ENCODE measurements at places on chromosomes 11 and 22.

DNA sequence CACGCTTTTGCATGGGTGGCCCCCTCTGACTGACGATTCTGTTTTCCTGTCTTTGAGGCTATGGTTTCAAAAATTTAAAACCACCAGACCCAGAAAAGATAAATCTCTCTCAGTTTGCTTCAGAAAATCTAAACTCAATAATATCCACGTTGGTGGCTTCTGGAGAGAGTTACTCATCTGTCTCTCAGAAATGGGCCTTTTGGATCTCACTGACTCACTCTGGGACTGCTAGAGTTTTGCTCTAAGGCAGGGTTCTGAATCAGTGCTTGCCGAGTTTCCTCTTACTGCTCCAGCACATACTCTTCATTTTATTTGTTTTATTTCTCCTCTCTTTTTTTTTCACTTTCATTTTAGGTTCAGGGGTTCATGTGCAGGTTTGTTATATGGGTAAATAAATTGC, 305.7 kb downstream of the BLID start:
- no peak for DNase-seq

DNA sequence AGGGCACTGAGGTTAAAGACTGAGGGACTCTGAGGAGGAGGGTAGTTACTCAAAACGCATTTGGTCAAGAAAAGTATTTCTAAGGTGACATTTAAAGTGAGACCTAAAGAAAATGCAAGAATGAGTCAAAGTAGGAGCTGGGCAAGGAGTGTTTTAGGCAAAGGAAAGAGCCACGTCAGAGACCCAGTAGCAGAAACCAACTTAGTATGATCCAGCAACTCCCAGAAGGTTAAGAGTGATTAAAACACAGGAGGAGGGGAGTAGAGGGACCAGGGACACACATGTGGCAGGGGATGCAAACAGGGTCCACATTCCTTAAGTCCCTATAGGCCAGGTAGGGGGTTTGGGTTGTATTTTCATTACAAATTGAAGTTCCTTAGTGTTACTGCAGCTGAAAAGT, 24.3 kb upstream of the CCDC34 start:
- no peak for DNase-seq

GRCh38 chr11:111729831-111730311, 36.3 kb downstream of the PPP2R1B start:
- DNase-seq, result no peak

GRCh38 chr11:111797145-111797581, 31.0 kb upstream of the PPP2R1B start:
- peak; percentile 49 for DNase-seq

DNA sequence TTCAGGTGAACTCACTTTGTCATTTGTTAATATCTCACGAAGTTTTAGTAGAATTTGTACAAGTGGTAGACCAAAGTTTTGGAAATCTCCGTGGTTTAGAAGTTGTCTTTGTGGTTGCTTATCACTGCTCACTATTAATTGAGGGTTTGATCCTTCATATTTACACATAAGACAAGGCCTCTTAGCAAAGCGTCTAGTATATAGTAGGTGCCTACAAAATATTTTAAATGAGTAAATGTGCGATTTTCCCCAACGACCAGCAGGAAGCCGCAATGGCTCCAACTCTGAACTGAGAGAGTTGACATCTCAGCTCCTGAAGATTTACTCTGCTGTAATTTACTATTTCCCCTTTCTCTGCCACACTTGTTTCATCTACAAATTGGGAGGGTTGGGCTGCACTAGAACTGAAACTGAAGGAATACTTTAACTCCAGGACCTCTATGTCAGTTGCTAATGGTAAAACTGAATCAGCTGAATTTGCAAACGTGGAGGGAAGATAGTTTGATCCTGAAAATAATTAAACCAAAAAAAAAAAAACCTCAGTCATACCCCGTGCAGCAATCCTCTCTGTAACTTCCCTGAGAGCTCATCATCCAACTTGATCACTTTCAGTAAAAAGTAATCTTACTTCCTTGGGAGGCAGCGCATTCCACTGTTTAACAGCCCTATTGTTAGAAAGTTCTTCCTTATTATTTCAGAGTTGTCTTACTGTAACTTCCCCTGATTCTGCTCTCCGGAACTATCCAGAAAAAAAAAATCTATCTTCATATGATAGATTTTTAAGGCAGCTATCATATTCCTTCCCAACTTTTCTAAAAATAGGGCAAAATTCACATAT, 1.3 kb upstream of the SBF2 start:
- peak; percentile 28 for DNase-seq

DNA sequence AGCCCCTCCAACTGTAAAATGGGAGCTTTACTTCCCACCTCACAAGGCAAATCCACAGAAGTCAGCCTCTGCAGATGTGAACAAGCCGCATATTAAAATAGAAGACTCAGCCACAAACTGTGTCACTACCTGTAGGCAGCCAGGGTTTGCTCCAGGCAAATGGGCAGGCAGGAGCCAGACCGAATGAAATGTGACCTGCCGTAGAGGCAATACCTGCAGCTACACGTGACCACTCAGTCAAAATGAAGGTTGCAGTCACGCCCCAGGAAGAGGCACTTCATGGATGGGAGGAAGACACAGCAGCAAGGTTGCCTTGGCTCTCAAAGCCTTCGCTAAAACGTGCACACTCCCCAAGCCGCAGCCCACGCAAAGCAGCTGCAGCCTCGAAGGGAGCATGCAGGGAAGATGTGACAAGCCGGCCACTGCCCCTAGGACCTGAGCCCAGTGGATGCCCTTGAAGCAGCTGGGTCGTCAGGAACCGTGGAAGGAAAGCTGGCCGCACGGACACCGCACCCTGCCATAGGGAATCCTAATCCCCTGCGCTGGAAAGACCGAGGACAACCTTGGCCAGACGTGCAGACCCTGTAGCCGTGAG, 53.1 kb downstream of the SHANK2 start:
- DNase-seq, result no peak

GRCh38 chr11:78870655-78871054, 296.0 kb upstream of the NARS2 start:
- DNase-seq, result no peak

DNA sequence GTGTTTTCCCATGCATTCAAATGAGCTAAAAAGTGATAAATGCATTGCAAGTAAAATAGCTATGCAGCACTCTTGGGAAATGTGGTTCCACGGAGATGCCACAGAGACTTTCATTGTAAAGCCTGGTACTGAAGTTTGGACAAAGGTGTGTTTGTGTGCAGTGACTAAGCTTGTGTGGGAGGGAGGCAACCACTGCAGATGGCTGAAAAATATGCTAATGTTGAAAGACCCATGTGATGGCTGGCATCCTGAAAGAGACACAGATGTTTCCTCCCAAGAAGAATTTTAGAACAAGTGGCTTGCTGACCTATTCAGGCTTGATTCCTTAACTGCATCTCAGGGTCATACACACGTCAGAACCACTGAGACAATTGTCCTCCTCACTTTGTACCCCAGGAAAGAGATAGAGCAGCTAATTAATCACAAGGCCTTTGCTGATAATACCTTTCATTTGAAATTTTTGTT, 73.8 kb downstream of the FAM76B start:
- peak; percentile 89 for DNase-seq

DNA sequence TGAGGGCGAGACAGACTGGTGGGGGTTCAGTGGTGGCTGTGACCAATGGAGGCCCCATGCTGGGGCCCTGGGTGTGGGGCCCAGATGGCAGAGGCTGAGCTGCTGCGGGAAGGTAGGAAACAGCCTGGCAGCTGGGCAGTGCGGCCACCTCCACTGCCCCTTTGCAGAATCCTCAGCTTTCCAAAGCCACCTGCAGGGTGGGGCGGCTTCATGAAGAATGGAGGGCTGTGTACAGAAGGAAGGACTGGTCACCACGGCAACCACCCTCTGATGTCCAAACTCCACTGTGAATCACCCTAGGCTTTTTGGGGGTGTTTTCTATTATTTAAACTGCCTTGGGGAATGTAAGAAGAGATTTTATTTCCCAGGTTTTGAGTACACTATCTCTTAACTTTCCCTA, 166.3 kb upstream of the NAV2 start:
- DNase-seq, result no peak

- DNase-seq, result no peak
These were observed 149.8 kb downstream of the OR4C45 start for GRCh38 chr11:50182486-50182885.

- no peak for DNase-seq
These were observed 14.2 kb downstream of the SHISAL1 start for GRCh38 chr22:44298406-44299091.

GRCh38 chr11:1870326-1870696, 17.4 kb downstream of the LSP1 start:
- DNase-seq, result no peak

DNA sequence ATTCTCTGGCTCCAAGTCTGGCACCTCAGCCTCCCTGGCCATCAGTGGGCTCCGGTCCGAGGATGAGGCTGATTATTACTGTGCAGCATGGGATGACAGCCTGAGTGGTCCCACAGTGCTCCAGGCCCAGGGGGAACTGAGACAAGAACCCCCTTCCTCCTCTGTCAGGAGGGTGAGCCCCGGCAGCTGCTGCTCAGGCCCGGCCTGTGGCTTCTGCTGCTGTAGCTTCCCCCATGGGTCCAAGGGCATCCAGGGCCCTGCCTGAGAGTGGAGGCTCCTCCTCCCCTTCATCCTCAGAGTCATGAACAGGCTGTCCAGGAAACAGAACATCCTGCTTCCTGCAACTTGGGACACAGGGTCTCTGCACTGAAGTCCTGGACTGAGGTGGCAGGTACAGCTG, 113.6 kb downstream of the VPREB1 start:
- DNase-seq, result no peak

- no peak for DNase-seq
These were observed 83.3 kb downstream of the SGSM3 start for GRCh38 chr22:40453671-40454070.

DNA sequence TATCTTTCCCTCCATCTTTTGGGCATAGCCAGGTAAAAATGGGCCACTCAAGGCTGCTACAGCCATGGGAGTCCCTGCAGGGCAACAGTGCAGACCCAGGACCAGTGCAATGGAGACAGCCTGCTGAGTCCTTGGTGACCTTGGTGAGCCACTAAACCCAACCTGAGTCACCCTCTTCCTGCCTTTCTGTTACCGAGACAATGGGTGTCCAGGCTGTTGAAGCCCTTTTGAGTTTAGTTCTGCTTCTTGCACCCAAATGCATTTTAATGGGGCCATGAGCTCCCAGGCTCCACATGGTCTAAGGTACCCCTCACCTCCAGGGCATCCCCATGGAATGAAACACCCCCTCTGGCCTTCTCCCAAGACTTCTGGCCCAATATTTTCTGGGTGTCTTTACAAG, 874 bp upstream of the PLAAT4 start:
- no peak for DNase-seq

GRCh38 chr11:68116126-68116525, 5.1 kb downstream of the CHKA start:
- DNase-seq, result no peak

GRCh38 chr11:34620820-34621792, at the start of gene EHF:
Gene EHF, plus strand, starts transcription at chr11:34621093. Its CDS starts 21,538 bp downstream, at chr11:34642631.
- no peak for DNase-seq

DNA sequence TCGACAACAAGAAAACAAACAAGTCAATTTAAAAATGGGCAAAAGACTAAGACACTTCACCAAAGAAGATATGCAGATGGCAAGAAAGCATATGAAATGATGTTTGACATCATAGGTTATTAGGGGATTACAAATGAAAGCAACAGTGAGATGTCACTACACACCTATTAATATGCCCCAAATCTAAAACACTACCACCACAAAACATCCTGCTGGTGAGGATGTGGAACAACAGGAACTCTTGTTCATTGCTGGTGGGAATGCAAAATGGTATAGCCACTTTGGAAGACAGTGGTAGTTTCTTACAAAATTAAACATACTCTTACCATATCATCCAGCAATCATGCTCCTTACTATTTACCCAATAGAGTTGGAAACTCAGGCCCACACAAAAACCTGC, 29.0 kb downstream of the PRRG4 start:
- no peak for DNase-seq

- no peak for DNase-seq
These were observed 40.6 kb downstream of the MPPED2 start for GRCh38 chr11:30545507-30545906.

DNA sequence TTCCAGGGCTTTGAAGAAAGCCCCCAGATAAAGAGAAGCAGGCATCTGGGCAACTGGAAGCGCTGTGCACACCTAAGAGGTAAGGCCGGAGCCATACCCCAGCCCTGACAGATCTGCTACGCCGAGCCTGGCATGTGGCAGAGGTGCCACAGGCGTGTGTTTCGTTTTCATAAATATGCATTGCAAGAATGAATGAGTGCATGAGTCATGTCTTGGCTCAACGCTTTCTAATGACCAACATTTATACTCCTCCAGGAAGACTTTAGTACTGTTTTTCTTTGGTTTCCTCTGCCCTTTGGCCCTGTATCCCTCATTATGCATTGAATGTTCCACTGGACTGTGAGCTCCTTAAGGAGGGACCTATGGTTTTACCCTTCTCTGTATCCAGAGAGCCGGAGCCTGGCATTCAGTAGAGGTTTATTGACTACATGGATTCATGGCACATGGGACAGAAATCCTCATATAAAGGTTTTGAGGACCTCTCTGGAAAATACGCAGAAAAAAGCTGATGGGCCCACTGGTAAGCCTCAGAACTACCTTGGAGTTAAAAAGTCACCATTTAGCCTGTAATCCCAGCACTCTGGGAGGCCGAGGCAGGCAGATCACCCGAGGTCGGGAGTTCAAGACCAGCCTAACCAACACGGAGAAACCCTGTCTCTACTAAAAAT, 38.9 kb upstream of the CSNK2A3 start:
- no peak for DNase-seq

DNA sequence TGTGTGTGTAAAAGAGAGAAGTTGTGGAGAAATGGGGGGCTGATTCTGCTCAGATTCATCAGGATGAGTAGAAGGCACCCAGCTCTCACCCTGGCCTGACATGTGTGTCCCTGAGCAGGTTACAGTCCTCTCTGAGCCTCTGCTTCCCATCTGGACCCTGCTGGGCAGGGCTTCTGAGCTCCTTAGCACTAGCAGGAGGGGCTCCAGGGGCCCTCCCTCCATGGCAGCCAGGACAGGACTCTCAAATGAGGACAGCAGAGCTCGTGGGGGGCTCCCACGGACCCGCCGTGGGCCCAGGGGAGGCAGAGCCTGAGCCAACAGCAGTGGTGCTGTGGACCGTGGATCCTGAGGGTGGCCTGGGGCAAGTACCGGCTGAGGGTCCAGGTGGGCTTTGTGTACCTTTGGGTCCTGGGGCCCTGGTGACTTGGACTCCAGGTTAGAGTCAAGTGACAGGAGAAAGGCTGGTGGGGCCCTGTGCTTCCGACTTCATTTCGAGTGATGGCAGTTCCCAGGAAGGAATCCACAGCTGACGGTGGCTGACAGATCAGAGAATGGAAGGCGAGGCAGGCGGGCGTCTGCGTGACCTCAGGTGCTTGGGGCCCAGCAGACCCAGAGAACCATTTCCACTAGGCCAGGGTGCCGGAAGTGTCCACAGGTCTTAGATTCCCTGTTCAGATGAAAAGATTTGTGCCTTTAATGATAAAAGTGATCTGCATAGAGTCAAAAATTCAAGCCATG, 21.9 kb downstream of the NEAT1 start:
- DNase-seq, result no peak
